COR-L47 (cell line): ENCODE measurements at places on chromosomes 4 and X.
A peak's percentile ranks its signal among the peaks of the same experiment; 100 is the strongest.

DNA sequence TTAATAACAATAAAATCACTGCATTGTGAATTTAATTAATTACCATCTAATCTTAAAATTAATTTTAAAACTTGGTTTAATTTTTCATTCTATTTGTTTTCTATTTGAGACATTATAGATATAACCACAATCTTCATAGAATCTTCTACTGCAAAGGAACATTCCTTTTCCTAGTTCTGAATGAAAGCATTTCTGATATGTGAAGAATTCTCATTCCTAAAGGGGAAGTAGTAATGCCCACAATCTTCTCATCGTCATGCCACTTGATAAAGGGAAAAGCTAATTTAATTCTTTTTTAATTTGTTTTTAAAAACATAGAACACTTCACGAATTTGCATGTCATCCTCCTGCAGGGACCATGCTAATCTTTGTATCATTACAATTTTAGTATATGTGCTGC is 23.7 kb downstream of the MGARP start:
- no peak for DNase-seq

- no peak for DNase-seq
Measured at GRCh38 chr4:13903901-13904300, 276.4 kb upstream of the BOD1L1 start.

- peak; percentile 9 for DNase-seq
Measured at GRCh38 chrX:107894038-107894437, 68.4 kb downstream of the MID2 start.

DNA sequence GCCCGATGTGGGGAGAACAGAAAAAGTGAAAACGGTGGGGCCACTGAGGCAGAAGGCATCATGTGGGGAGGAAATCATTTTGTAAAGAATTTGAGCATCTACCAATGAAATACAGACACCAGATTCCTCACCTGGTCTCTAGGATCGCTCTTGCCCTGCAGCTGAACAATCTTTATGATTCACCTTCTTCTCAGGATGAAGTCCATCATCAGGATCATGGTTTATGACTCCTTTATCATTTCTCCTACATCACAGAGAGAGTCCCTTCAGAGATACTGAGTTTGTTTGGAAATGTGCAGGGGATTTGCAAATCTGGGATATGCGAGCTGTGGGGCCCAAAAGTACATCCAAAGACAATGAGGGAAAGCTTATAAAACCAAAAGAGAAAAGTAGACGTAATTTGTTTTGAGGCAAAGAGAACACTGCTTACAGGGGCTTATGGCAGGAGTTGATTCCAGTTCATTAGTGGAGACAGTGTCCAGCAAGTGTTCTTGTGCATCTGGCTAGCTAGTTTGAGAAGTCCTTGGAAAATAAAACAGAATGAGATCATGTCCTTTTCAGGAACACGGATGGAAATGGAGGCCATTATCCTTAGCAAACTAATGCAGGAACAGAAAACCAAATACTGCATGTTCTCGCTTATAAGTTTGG is 15.3 kb upstream of the ANXA5 start:
- no peak for DNase-seq

- DNase-seq = no peak
Measured at GRCh38 chr4:186936496-186937375, 213.1 kb upstream of the FAT1 start.

DNA sequence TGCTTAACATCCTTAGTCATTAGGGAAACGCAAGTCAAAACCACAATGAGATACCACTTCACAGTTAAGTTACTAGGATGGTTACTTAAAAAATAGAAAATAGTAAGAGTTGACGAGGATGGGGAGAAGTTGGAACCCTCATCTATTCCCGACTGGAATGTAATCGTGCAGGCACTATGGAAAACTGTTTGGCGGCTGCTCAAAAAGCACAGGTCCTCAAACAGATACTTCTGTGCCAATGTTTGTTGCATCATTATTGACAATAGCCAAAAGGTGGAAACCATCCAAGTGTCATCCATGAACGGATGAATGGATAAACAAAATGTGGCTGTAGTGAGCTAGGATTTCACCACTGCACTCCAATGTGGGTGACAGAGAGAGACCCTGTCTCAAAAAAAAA is 11.7 kb downstream of the CTAG1B start:
- DNase-seq = peak; percentile 81

GRCh38 chr4:13484749-13485221 is 645 bp upstream of the RAB28 start:
- DNase-seq = peak; percentile 34

GRCh38 chr4:52197306-52197705 is 146.2 kb downstream of the SPATA18 start:
- DNase-seq = no peak

DNA sequence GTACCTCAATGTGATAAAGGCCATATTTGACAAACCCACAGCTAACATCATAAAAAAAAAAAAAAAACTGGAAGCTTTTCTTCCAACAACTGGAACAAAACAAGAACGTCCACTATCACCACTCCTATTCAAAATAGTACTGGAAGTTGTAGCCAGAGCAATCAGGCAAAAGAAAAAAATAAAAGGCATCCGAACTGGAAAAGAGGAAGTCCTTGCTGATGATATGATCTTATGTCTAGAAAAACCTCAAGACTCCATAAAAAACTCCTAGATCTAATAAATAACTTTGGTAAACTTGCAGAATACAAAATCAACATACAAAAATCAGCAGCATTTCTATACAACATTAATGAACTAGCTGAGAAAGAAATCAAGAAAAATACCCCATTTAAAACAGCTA is 134.3 kb downstream of the TEX11 start:
- DNase-seq = no peak

- DNase-seq = no peak
Measured at GRCh38 chr4:53228036-53228435, 137.8 kb downstream of the SCFD2 start.

DNA sequence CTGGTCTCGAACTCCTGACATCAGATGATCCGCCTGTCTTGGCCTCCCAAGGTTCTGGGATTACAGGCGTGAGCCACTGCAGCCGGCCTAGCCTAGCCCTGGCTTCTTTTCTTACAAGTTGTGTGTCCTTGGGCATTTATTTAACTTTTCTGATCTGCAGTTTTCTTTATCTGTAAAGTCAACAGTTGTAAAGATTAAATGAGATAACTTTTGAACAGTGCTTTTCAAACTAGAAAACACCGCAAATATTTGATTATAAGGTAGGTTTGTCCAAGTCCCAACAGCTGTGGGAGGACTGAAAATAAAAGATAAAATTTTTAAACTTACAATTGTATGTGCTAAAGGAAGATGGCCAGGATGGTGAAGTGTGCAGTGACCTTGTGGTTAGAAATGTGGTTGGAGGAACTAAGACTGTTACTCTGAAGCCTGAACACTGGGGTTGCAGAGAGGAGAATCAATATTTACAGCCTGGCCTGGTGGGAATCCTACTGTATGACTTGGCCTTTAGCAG is 44.8 kb downstream of the GSX2 start:
- no peak for DNase-seq

GRCh38 chr4:185520119-185520518 is 15.2 kb downstream of the PDLIM3 start:
- no peak for DNase-seq

DNA sequence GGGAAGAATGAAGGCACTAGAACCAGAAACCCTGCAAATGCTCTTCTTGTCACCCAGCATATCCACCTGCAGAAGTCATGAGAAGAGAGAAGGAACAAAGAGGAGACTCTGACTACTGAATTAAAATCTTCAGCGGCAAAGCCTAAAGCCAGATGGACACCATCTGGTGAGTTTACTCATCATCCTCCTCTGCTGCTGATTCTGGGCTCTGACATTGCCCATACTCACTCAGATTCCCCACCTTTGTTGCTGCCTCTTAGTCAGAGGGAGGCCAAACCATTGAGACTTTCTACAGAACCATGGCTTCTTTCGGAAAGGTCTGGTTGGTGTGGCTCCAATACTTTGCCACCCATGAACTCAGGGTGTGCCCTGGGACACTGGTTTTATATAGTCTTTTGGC is 181.7 kb downstream of the AR start:
- no peak for DNase-seq

DNA sequence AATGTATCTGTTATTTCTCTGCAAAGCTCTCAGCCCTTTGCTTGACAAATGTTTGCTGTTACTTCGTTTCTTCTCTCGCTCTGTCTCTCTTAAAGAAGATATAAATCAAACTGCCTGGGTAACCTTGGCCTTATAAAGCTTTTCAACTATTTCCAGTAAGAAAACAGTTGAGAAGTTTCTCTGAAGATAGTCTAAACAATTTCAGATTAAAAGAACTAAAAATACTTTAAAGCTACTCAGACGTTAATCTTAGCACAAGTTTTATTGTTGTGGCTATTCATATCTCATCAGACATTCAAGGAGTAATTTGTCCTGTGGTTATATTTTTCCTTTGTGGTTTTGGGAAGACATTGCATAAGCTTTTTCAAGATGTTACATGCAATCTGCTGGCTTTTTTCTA is 22.6 kb downstream of the HOPX start:
- no peak for DNase-seq

DNA sequence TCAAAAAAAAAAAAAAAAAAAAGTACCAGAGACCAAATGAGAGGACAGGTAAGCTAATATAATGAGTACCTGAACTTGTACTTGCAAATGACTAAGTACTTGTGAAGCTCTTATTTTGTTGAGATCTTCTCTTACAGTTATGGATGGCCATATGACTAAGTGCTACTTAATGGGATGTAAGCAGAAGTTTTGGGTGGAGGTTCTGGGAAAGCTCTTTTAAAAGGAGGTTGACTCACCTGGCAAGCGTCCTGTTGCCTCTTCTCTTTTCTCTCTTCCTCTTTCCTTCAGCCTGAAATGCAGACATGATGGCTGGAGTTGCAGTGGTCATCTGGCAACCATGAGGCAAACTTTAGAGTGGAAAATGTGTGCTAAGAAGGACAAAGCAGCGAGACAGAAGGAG is 36.9 kb upstream of the MED14 start:
- DNase-seq = no peak

DNA sequence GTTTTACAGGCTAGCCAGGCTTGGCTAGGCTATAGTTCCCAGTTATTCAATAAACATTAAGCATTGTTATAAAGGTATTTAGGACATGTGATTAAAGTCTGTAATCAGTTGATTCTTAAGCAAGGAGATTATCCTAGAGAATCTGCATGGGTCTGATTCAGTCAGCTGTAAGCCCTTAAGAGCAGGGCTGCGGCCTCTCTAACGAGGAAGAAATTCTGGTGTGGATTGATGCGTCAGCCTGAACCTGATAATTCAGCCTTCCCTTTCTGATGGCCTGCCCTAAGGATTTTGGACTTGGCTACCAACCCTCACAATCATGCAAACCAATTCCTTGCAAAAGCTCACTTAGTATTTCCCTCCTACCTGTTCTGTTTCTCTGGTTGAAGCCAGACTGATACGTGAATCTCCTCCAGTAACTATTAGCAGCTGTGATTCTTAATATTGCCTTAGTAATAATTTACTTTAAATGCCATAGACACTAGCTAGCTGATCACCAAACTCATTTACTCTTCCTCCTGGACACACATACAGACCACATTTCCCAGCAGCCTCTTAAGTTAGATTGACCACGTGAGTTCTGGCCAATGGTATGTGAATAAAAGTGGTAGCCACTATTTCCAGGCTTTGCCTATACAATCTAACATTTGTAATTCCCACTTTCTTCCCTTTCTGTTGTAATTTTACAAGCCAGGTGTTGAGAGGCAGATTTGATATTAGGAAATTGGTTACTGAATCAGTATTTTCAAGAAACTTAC is 678.0 kb upstream of the INTU start:
- no peak for DNase-seq

- DNase-seq = no peak
Measured at GRCh38 chr4:85953651-85954018, 406.2 kb downstream of the MAPK10 start.

GRCh38 chrX:153387987-153388721 is 13.0 kb downstream of the PNMA6E start:
- DNase-seq = no peak

- DNase-seq = no peak
Measured at GRCh38 chrX:80511969-80512760, 91.9 kb downstream of the TENT5D start.

- DNase-seq = no peak
Measured at GRCh38 chrX:129876771-129877305, 29.1 kb upstream of the UTP14A start.

- DNase-seq = no peak
Measured at GRCh38 chrX:136268051-136269048, 17.1 kb upstream of the MAP7D3 start.

DNA sequence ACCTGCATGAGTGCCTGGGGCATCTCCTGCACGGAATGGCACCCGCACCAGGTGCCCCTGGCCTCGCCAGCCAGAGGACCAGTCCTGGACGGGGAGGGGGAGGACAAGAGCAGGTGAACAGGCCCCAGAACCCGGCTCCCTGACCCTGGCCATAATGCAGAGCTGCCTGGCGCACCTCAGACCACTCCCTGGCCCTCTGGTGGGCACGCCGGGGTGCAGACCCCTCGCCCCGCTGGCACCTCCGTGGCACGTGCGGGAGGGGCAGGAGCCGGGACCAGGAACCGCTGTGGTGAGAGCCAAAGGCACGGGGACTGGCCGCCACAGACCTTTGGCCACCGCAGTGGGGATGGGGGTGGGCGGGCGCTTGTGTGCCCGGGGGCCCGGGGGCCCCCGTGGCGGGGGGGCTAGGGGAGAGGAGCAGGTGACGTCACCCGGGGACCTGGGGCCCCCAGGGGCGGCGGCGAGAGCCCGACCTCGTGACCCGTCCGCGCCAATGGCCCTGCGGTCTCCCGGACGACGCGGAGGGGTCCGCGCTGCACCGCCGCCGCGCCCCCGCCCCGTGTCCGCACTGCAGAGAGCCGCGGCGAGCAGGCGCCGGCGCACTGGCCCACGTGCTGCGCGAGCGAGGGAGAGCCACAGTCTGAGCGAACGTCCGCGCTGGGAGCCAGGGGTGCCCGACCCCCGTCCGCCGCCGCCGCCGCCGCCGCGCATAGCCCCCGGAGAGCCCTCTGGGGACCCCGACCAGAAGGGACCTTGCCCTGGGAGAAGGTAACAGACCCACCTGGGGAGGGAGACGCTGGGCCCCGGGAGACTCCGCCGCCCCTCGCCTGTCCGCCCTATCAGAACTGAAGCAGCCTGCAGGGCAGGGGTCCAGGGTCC is at the start of gene PNMA3:
PNMA3 (plus strand) TSS at position 600 of the 879 bp plus-strand sequence. CDS start 586 bp downstream, outside the sequence.
- no peak for DNase-seq

DNA sequence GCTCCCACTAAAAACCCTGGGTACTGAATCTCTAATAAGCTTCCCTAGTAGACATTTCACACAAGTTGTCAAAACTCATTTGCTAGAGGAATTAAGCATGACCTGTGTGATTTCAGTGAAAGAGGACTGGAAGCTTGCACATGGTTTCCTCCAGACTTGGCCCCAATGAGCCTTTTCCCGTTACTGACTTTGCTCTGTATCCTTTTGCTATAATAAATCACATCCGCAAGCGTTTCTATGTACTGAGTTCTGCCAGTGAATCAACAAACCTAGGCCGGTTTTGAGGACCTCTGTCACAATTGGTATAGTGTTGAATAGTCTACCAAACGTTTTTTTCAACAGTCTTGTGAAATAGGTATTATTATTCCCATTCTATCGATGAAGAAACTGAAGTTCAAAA is 8.2 kb downstream of the ATP11C start:
- no peak for DNase-seq
